NCI-H446 (cell line): ENCODE measurements at places on chromosomes 1 and 21.

DNA sequence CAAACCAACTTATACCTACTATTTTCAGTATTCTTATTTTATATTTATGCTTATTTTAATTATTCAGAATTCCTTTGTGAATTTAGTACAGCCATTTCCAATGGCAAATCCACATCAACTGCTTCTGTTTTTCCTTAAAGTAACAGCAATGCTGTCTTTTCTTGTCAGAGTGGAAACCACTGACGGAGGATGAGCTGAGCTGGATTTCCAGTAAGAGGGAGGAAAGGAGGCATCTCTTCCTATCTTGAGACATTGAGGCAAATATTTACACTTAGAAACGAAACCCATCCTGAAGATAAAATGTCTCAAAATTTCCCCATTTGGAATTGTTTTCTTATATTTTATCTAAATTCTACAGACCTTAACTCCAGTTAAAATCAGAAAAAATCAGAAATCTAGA lies 66.1 kb upstream of the SLC44A3 start:
- DNase-seq, result no peak

- no peak for DNase-seq
Observed at GRCh38 chr1:100433563-100433962, 81.3 kb downstream of the CDC14A start.

- no peak for DNase-seq
Observed at GRCh38 chr21:38679534-38679933, 126.2 kb upstream of the ETS2 start.

GRCh38 chr1:17397910-17398695 lies 26.1 kb downstream of the PADI6 start:
- no peak for DNase-seq

DNA sequence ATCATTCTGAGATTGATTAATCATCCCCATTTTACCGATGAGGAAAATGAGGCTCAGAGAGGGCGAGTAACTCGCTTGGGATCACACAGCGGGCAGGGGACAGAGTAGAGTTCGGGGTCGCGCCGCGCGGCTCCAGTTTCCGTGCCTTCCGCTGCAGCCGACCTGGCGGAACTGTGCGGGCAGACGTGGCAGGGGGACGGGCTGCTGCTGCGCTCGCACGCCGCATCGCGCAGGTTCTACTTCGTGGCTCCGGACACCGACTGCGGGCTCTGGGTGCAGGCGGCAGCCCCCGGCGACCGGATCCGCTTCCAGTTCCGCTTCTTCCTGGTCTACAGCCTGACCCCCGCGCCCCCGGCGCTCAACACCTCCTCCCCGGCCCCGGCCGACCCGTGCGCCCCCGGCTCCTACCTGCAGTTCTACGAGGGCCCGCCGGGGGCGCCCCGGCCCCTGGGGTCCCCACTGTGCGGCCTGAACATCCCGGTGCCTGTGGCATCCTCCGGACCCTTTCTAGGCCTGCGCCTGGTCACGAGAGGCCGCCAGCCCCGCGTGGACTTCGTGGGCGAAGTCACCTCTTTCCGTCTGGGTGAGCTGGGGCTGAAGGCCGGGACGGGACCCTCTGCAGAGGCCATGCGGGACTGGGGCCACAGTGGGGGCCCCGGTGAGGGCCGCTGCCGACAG lies 2.3 kb downstream of the LDLRAD2 start:
- no peak for DNase-seq

GRCh38 chr1:225504776-225505175 lies 76.9 kb upstream of the LBR start:
- DNase-seq, result no peak

- DNase-seq, result no peak
Observed at GRCh38 chr1:106502659-106503058, 553.8 kb upstream of the PRMT6 start.

GRCh38 chr1:220954321-220955075 lies 75.3 kb downstream of the HLX start:
- no peak for DNase-seq
